ENCODE measurements at places on chromosomes 7 and 10. TPM values are rescaled to one million over a fixed set of nuclear protein-coding genes. Genes with fewer than 3 reads are reported as not detected.

Gene HERPUD2
- 12.1 TPM for polyA plus RNA-seq

Gene OR9A2
- polyA plus RNA-seq: not detected

Gene CYP3A4
- polyA plus RNA-seq: 4.3 TPM

Gene BMPER
- 0.23 TPM for polyA plus RNA-seq

Gene PRKCQ
- polyA plus RNA-seq: 1.4 TPM

Gene RBM20
- polyA plus RNA-seq: 2.7 TPM

Gene ANTXRL
- not detected for polyA plus RNA-seq

Gene CARD11
- polyA plus RNA-seq: 1.9 TPM

Gene OR2A1
- not detected for polyA plus RNA-seq

Gene GNAT3
- not detected for polyA plus RNA-seq

Gene LRRC18
- not detected for polyA plus RNA-seq

Gene PRTFDC1
- 2.2 TPM for polyA plus RNA-seq

Gene EIF4EBP2
- 16.0 TPM for polyA plus RNA-seq

Gene C10orf105
- 0.08 TPM for polyA plus RNA-seq

Gene RBM28
- polyA plus RNA-seq: 26.3 TPM

Gene OR6V1
- not detected for polyA plus RNA-seq

Gene CRPPA
- 0.56 TPM for polyA plus RNA-seq

Gene MRPS16
- polyA plus RNA-seq: 25.6 TPM

Gene PNLIP
- 4,189 TPM for polyA plus RNA-seq

Gene CALN1
- 1.3 TPM for polyA plus RNA-seq

Gene CDK14
- 7.6 TPM for polyA plus RNA-seq

Gene INHBA
- 0.27 TPM for polyA plus RNA-seq

Gene TMEM139
- polyA plus RNA-seq: 13.7 TPM

Gene TM9SF3
- polyA plus RNA-seq: 31.8 TPM

Gene NUTM2E
- polyA plus RNA-seq: not detected

Gene JAZF1
- polyA plus RNA-seq: 13.1 TPM

Gene ACTL6B
- 1.7 TPM for polyA plus RNA-seq

Gene RRP12
- 44.9 TPM for polyA plus RNA-seq

Gene C7orf57
- polyA plus RNA-seq: not detected

Gene FKBP9
- polyA plus RNA-seq: 20.0 TPM

Gene HOXA13
- not detected for polyA plus RNA-seq

Gene CLRN3
- polyA plus RNA-seq: 0.56 TPM

Gene DOCK1
- polyA plus RNA-seq: 12.1 TPM

Gene PTTG1IP2
- polyA plus RNA-seq: not detected

Gene IFIT1B
- polyA plus RNA-seq: 0.05 TPM

Gene CDNF
- polyA plus RNA-seq: 4.2 TPM

Gene KLF14
- 0.09 TPM for polyA plus RNA-seq

Gene TDRD1
- polyA plus RNA-seq: 0.26 TPM

Gene FAM25A
- 1.0 TPM for polyA plus RNA-seq

Measured in pancreas (tissue), 10 donors.